ENCODE measurements at places on chromosomes 3 and 15.

DNA sequence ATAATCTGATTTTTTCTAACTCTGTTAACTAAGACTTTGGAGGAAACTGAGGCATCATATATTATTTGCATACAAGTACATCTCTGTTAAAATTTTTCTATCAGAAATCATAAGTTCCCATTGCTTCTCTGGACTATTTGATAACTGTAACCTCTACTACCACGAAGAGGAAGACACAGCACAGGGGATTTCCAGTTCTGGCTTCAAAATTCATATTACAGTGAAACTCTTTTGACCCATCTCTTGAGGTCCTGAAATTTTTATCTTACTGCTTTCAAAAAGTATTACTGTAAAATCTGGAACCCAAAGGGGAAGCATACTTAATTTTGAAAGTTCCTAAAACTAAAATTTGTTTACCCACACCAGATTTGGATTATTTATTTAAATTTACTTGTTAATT, 4.2 kb downstream of the PLSCR1 start:
- DNase-seq = no peak

- no peak for DNase-seq
Observed at GRCh38 chr15:42728972-42729371, 8.0 kb downstream of the CDAN1 start.

- DNase-seq = no peak
Observed at GRCh38 chr3:12839156-12839946, 2.0 kb downstream of the RPL32 start.

DNA sequence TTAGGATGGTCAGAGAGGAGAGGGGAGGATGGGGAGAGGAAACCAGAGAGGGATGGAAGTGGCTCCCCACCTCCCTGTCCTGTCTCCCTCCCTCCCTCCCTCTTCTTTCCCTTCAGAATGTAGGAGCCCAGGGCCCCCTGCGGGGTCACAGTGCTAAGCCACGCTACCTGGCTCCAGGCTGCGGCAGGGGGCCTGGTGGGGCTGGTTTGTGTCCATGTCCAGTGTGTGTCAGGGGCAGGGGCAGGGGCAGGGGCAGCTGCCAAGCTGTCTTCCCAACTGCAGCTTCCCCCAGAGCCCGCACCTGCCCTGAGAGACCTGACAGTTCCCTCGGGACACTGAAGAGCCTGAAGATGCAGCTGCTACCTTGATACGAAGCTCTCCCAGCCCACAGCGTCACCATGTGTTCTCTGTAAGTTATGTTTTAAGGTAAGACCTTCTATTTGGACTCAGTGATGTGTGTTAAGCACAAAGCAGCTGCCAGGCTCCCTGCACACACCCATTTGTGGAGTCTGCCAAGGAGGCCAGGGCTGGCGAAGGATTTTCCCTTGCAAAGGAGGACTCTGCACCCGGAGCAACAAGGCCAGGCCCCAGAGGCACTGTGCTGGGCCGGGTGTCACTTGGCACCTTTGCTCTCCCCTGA, 121.8 kb upstream of the SMAD3 start:
- DNase-seq = no peak

- DNase-seq = no peak
Observed at GRCh38 chr3:128973988-128974564, 19.8 kb downstream of the CFAP92 start.

GRCh38 chr3:126917232-126917804, 65.6 kb upstream of the PLXNA1 start:
- no peak for DNase-seq

DNA sequence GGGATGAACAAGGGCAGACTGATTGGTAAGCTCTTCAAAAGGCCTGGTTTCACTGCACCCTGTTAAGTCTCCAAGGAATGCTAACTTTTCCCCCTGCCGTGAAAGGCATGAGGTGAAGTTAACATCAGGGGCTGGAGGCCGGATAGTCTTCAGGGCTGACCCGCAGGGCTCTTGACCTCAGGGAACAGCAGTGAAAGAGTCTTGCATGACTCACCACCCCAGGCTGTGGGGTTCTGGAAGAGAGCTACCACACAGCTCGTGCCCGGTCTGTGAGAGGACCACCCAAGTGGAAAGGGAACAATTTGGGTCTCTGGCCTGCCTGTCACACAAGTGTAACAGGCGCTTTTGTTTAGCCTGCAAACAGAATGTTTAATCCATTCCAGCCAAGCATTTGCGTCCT, 504.9 kb downstream of the EDEM1 start:
- DNase-seq = no peak

GRCh38 chr3:56277236-56277635, 191.0 kb downstream of the ERC2 start:
- DNase-seq = no peak

- peak; percentile 99 for DNase-seq
Observed at GRCh38 chr3:8443829-8444791, 57.5 kb upstream of the LMCD1 start.

Data from pulmonary artery endothelial cell (primary cell).